ENCODE measurements at places on chromosomes 2 and 18.

GRCh38 chr2:40450066-40450795, 1.7 kb downstream of the SLC8A1 start:
- DNase-seq: no peak

DNA sequence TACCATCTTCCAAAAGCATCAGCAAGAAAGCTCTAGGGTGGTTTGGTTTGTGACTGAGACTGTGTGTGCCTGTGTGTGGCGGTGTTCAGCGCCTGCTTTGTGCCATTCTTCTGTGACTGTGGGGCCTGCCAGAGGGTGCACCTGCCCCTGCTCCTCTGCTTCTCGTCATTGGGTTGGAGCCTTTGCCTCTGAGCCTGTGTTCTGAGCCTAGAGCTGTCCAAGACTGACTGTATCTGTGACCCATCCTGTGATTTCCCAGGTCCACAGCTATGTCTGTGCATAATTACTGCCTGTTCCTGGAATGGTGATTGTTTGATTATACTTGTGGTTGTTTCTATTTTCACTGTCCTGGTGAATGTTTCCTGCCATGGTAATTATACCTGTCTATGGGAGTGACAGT, 57.1 kb upstream of the KLHL29 start:
- DNase-seq: no peak

- no peak for DNase-seq
Measured at GRCh38 chr2:137367361-137367760, 596.9 kb upstream of the HNMT start.

DNA sequence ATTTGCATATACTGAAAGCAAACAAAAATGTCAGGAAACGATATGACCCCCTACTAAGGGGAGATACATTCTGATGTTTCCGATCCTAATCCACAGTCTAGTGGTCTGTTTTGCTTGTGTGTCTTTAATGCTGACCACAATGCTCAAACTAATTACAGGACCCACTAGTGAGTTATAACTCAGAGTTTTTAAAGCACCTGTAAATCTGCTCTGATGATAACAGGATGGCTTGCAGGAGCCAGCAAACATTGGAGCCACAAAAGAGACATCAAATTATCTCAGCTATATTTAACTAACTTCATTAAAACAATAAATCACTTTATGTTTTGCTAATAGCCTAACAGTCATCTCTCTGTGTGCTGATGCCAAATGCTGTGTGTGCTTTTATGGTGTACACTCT, 300.3 kb downstream of the NBAS start:
- DNase-seq: no peak

GRCh38 chr2:200286578-200286977, 19.9 kb upstream of the SPATS2L start:
- DNase-seq: no peak

GRCh38 chr2:184646177-184646576, 47.8 kb downstream of the ZNF804A start:
- no peak for DNase-seq
